ENCODE measurements at places on chromosomes 2 and 18.

DNA sequence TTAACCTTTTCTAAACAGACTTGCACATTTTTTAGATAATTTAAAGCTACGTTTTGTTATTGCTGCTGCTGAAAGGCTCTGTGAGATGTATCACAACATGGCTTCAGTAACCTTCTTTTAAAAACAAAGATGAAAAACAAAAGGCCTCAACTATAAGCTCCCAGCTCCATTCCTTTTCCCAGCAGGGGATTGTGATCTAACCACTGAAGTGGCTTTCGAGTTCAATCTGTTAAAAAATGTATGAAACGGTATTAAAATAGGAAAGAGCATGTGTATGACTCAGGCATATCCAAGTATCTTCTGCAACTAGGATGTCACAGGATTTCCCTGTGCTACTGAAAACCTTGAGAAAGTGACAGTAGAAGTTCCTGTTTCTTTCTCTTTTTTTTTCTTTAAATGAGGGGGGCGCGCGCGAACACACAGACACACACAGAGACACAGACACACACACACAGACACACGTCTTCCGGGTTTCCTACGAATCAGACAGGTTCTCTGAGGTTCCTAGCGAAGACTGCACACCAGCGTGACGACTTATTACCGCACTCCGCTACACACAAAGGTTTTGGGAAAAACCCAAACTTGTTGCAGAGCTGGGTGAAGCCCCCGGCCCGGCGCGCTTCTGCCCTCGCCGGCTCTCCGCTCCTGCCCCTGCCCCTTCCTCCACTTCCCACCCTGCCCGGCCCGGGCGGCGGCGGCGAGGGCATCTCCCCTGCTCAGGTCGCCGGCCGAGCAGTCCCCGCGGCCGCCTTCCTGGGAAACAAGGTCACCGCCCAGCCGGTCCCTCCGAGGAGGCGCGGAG lies 86.8 kb downstream of the RBMS1 start:
- DNase-seq = peak; percentile 42

- no peak for DNase-seq
Observed at GRCh38 chr2:102438111-102438510, 15.2 kb downstream of the IL18RAP start.

GRCh38 chr2:137776697-137777096 lies 187.6 kb upstream of the HNMT start:
- DNase-seq = no peak

DNA sequence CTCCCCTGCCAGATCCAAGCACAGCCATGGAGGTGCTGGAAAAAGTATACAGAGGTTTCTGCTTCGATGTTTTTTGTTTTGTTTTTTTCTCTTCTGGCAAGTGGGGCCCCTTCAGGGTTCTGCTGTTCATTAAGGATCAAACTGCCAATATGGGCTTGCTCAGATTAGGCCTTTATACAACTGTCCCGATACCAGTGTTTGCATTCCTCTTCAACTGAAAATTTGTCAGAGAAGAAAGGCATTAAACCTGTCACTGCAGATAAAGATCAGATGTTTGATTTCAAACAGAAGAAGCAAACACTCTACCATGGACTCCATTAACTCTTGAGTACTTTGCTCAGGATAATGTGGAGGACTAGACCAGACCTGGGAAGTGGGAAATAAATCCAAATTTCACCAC lies 396.0 kb upstream of the SMIM21 start:
- no peak for DNase-seq

DNA sequence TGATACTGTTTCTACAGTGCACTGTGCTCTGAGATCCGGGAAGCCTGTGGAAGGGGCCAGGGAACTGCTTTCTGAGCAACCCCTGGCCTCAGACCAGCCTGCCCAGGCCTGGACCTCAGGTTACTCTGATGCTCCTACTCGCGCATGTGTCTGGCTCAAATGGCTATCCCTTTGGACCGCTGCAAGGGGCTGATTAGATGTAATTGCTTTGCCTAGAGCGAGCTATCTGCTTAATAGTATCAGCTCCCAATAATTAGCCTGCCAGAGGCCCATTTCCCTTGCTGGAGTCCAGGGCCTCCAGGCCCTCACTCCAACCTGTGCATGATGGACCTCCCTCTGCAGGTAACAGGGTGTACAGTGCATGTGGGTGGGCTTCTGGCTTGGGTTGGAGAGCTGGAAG lies 7.2 kb upstream of the KCNK3 start:
- DNase-seq = no peak

DNA sequence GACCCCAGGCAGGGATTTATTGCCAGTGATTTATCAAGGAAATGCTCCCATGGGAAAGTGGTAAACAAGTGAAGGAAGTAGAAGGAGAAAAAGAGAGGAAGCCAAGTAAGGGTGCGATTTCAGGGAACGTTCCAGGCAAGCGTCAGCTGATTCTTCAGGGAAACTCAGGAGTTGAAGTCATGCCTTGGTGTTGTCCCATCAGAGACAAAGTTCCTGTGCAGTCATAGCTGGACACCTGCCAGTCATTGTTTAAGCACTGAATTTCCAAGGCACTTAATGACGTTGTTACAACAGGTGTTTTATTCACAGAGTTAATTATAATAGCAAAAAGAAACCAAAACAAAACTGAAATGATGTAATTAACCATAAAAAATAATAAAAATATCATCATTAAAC lies 381.8 kb upstream of the CRIM1 start:
- DNase-seq = no peak

DNA sequence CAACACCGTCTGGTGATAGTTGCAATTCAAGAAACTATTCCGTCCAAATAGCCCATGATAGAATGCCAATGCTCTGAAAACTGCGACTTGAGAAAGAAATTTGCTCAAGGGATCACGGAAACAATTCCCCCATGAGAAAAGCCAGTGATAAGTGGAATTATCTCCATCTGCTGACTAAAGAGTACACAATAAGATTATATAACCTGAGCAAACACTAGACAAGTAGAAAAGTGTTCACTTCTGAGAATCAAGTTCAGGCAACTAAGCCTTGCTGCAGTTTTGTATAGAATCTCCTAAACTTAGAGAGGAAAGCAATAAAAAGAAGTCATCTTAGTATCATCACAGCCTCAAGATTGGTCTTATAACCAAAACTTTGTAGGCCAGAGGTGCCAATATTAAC lies 336.3 kb upstream of the NRXN1 start:
- DNase-seq = no peak

GRCh38 chr2:53234548-53234903 lies 533.1 kb upstream of the CHAC2 start:
- no peak for DNase-seq

GRCh38 chr2:28401948-28402550 lies 9.4 kb downstream of the FOSL2 start:
- no peak for DNase-seq

- no peak for DNase-seq
Observed at GRCh38 chr2:7108792-7109532, 191.8 kb downstream of the RNF144A start.

GRCh38 chr18:46466234-46467160 lies 190.5 kb downstream of the LOXHD1 start:
- DNase-seq = no peak

GRCh38 chr2:20456116-20456571 lies 9.3 kb downstream of the RHOB start:
- DNase-seq = no peak

DNA sequence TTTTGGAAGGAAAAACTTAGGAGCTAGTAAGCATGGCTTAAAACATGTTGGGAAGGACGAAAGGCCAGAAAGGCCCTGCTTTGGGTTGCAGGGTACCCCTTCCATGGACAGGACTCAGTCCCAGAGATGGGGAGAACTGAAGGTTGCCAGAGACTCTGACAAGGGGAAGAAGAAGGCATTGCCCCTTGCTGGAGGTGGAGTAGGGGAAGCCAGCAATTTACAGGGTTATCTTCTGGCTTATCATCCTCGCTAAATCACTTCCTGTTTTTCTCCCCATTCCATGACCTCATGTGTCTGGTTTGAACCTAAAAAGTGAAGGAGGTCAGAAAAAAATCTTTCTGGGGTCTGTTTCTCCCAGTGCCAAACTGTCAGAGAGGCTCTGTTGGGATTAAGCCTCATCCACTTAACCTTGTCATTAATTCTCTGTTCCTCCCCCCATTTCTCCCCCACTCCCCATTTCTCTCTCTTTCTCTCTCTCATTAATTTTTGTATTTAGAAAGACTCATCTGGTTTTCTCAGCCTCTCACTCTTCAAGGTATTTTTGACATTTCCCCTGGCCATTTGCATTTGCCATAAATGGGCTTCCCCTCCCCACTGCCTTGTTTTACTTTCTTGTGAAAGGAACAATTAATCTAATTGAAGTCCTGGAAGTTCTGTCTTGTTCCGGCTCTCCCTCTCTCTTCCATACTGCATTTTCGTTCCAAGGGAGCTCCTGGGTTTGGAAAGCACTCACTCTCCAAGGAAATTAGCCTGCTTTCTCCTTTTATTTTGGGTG lies 17.4 kb downstream of the NRP2 start:
- no peak for DNase-seq

GRCh38 chr2:26640331-26640745 lies 828 bp downstream of the CIB4 start:
- DNase-seq = no peak

DNA sequence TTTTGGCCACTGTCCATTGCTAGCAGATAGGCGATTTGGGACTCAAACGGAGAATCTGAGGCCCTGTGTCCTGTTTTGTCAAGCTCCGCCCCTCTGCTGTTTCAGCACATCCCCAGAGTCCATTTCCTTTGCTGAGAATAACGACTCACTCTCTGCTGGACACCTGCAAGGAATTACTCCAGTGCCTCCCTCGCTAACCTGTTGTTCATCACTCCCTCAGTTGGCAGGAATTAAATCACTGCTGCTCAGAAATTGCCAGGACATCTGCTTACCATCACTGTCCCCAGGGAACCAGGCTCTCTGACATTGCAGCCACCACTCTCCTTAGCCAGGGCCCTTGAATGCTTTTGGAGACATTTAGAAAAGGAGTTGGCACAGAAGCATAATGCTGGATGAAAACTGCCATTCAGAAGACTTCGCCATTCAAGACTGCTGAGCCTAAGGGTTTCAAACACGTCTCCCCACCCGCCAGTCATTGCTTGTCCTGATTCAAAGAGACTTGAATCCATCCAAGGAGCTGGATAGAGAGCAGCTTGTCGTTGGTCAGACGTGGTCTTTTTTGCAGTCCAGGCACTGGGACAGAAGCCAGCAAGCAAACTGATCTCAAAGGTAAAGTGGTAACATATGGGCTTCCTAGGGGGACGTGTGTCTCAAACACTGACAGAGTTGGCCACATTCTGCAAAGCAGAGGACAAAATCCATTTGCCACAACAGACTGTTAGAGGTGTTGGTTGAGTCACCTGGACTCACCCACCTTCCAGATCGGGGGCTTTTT lies 155.3 kb downstream of the UXS1 start:
- DNase-seq = no peak

DNA sequence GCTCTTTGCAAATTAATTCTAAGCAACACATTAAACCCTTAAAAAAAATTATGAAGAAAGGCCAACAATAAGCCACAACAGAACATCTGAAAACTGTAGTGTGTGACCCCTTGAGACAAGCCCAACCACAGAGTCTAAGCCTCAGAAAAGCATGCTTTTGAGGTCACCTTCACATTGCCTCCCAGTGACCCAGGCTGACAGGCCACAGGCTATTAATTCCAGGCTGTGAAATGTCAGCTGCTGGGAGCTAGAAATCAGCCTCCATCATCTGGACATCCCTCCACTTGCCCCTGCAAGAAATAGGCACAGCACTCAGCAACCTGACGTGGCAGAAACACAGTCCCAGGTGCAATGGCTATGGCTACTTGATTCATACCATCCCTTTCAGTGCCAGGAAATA lies 179.4 kb upstream of the ZFP36L2 start:
- no peak for DNase-seq

DNA sequence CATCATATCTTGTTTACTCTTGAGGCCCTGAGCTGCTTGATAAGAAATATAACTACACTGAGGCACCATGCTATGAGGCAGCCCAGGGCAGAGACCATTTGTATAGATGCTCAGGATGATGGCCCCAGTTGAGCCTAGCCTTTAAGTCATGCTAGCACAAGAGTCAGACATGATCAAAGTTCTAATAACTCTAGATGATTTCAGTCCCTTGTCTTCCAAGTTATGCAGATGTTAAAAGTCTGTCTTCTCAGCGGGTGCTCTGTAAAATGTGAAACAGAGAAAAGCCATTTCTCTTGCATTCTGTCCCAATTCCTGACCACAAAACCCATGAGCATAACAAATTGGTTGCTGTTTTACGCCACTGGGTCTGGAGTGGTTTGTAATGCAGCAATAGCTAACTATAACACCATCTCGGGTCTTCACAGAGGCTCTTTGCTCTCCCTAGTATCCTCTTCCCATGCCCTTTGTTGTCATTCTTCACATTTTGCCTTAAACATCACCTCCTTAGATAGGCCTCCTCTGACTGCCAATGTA lies 49.6 kb downstream of the NXPH2 start:
- no peak for DNase-seq

DNA sequence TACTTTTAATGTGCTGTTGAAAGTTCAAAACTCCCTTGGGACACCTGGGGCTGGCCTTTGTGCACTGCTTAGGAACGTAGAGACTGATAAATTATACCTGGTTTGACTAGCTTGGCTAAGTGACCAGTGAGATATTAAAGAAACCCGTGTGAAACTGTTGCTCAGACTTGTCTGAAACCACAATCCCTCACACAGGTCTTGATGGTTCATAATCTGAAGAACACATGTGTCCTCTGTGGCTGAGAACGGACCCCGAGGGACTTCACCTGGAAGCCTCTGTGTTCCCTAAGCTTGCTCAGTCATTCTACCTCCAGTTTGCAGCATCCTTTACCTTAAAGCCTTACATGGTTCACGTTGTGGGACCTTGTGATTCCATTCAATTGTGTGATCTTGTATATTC lies 218.8 kb downstream of the CBLN2 start:
- DNase-seq = no peak

- DNase-seq = no peak
Observed at GRCh38 chr18:72128649-72129048, 415.5 kb downstream of the CBLN2 start.

- no peak for DNase-seq
Observed at GRCh38 chr2:18396329-18397010, 164.0 kb downstream of the RDH14 start.

GRCh38 chr18:57898506-57899124 lies 95.5 kb upstream of the ATP8B1 start:
- no peak for DNase-seq

DNA sequence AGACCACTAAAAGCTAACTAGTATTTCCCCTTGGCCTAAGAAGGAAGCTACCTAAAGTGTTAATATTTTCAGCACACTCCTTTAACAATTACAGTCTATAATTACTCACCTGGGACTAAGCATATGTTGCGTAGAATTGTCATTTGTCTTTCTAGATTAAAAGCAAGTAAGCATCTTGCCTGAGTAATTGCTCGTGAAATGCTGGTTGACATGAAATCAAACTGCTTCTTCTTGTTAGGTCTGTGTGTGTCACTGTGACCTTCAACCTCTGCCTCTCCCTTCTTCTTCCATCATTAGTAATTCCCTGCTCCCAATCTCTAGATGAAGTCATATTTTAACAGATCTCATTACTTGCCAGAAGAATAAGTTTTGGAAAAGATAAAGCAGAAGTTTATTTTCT lies 212.2 kb downstream of the XIRP2 start:
- no peak for DNase-seq

- DNase-seq = no peak
Observed at GRCh38 chr2:43950383-43951008, 45.3 kb downstream of the LRPPRC start.

Measured in stimulated activated CD8-positive, alpha-beta memory T cell treated with anti-CD3 and anti-CD28 coated beads, Interleukin-4, amount 100 ng/mL, for 1 hour (primary cell).